Peyer's patch (tissue), 4 donors: ENCODE measurements at places on chromosomes 3 and 15. TPM values are rescaled to one million over a fixed set of nuclear protein-coding genes. Genes with fewer than 3 reads are reported as not detected.
A peak's percentile ranks its signal among the peaks of the same experiment; 100 is the strongest.

DNA sequence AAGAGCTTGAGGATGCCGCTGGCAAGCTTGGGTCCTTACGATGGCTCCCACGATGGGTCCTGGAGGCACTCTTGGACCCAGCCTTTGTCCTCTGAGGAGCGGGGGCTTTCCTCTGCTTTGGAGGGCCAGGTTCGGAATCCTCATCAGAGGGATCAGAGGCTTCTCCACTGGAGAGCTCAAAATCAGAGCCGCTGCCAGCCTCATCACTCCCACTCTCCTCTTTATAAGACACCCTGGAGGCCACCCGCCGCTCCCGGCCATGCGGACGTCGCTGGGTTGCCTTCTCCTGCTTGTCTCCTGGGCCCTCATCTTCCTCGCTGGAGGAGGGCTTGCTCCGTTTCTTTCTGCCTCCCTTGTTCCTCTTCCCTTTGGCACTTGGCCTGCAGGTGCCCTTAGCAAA is 20.0 kb downstream of the XPC start:
- no peak for DNase-seq

- DNase-seq: no peak
These were observed 15.8 kb downstream of the PLXNA1 start for GRCh38 chr3:126998728-126999127.

DNA sequence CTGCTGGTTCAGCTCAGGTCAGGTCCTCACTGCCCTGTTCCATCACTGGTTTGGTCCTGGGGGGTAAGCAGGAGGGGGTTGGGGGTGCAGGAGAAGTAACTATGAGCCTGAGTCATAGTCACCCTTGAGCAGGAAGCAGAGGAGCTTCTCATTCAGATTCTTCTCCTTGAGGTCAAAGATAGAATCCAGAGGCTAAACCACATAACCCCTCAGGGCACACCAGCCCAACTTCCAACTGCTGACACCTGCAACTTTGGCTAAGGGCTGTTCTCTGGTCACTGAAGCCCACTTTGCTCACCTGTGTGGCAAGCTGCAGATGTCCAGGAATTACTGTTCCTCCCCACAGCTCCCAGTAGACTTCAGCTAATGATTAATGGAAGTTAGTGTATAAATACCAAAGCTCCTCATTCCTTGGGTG is 48.8 kb upstream of the LRRFIP2 start:
- DNase-seq: no peak

Gene ZNF80
- not detected for total RNA-seq

- peak; percentile 87 for DNase-seq
These were observed 32.7 kb downstream of the CRABP1 start for GRCh38 chr15:78372880-78373279.

- DNase-seq: no peak
These were observed 327.1 kb upstream of the TBC1D5 start for GRCh38 chr3:18069568-18069967.

GRCh38 chr3:194165271-194166018 is 29.5 kb downstream of the HES1 start:
- DNase-seq: no peak

DNA sequence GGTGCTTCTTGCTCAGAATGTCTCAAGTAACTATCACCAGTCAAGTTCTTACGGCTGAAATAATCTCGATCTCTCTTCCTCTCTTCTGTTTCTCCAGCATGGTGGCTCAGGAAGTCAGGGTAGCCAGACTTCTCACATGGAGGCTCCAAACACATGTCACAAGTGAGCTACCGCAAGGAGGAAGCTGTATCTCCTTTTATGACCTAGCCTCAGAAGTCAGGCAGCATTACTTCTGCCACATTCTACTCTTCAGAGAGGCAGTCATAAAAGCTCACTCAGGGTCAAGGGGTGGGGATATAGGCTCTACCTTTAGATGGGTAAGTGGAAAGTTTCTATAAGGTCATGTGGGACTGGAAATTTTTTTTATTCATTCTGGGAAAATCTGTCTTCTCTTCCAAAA is 86.6 kb upstream of the NEO1 start:
- no peak for DNase-seq

DNA sequence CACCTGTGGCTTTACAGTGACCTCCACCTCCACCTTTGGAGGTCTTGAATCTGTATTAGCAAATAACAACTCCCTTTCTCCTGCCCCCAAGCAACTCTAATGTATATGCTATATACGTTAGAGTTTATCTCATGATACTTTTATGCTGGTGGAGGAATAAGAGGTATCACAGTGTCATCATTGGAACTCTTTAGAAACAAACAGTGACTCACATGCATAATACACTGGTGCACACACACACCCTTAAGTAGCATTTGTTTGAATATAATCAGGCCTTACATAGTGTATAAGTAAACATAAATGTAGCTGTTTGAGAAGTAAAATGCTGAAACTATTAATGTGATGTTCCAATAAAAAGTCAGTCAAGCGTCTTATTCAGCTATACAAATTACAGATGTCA is 280.2 kb upstream of the C2CD4B start:
- DNase-seq: no peak

DNA sequence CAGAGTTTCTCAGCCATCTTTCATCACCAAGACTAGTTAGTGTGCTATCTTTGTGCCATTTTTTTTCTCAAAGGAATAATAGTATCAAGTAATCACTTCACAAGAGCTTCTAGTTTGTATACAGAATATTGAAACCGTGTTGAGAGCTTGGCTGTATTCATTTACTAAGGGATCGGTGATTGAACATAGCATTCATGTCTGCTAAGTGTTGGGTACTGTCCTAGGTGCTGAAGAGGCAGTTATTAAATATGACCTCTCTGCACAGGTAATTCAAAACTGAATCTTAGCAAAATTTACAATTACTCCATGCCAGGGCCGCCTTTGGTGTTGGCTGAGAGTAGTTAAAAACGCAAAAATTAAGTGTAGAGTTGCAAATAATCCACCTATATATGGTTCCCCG is 355.3 kb upstream of the RORA start:
- no peak for DNase-seq

DNA sequence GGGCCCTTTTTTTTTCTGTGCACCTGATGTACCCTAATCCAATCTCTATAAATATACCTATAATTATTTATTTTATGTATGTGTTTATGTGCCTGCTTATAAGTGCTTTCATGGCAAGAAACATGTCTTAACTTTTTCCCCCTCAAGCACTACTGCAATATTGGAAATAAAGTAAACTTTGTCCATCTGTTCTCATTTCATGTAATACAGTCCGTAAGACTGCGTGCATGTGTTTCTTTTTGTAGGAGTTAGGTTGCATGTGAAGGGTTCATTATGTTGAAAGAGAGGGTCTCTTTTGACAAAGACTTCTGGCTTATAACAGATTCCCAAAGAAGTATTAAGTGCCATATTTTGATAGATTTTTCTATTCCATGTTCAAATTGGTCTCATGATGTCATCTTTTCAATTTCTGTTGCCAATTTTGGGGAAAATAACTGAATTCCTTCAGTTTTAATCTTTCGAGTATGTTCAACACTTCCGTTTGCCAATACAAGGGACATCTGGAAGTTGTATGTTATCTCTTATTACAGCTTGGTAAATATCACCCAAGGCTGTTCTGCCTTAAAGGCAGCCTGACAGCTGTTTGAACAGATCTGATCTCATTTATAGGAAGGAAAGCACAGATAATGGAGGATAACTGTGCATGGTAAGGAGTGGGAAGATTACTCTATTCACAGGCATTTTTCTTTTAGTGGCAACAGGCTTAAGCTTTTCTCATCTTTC is 273.1 kb upstream of the SGO1 start:
- no peak for DNase-seq

DNA sequence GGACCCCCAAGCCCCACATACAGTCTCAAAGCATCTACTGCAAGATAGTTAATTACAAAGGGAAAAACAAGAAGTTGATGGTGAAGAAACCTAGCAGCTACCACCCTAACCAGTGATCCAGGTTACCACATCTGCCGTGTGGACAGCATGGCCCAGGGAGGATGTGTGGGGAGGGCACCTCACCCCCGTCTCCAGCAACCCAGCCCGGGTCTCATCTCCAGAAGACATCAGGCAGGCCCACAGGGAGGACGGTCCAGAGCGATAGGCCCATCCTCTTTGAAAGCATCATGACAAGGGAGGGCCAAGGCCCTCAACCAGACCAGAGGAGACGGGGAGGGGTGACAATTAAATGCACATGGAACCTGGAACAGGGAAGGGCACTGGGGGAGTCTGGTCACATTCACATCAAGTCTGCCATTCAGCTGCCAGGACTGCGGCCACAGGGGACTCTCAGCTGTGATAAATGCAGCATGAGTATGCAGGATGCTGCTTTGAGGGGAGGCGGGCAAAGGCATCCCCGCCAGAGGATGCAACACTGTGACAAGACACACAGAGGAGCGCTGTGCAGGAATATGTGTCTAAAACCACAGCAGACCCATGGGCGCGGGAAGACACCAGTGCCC is 18.8 kb downstream of the ZXDC start:
- DNase-seq: no peak

Gene LCTL
- total RNA-seq: not detected

Gene PTPRG
- 56.6 TPM for total RNA-seq

GRCh38 chr3:45043728-45044299 is 17.7 kb downstream of the CLEC3B start:
- no peak for DNase-seq

Gene GOLGA8G
- total RNA-seq: not detected

Gene SAMMSON
- total RNA-seq: not detected

DNA sequence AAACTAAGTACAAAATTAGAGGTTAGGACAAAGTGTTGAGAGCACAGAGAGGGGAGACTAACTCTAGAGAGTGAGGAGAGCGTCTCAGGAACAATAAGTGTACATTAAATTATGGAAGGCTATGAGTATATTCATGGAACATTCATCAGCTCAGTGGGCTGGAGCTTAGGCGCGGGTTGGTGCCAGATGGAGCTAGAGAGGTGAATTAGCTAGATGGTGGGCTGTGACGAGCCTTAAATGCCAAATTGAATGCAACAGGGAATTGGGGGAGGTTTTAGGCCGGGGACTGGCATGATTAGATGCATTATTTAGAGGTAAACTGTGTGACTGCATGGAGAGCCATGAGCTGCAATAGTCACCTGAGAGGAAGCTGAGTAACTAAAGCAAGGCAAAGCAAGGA is 97.1 kb downstream of the TMEM108 start:
- DNase-seq: no peak

Gene FBXO40
- not detected for total RNA-seq

DNA sequence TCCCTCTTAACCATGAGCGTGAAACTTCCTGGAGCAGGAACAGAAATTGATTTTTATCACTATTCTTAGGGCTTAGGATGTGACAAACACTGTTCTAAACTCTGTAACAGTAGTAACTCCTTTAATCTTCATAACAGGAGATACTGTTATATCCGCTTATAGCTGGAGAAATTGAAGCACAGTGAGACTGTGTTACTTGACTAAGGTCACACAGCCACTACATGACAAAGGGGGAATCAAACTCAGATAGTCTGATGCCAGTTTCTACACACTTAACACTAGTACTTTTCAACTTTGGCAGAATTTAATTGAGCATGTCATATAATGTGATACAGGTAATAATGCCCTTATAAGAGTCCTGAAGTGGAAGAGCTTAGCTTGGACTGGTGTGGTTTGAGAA is 800 bp upstream of the TARS3 start:
- DNase-seq: no peak

Gene TLNRD1
- 25.6 TPM for total RNA-seq

DNA sequence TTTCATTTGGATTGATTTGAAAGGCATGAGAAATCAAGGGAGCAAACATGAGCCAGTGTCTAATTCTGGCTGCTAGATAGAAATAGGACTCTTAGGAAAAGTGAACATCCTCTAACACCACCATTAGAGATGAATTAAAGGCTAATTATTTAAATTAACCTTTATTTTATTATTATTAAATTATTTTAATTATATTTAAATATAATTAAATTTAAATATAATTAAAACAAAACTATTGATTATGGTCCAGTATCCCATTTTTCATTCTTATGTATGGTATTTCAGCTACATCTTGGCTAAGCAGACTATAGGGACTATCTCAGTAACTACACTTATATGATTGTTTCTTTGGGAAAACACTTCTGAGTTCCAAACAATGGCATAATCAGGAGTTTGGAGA is 904.8 kb downstream of the NAALADL2 start:
- no peak for DNase-seq

DNA sequence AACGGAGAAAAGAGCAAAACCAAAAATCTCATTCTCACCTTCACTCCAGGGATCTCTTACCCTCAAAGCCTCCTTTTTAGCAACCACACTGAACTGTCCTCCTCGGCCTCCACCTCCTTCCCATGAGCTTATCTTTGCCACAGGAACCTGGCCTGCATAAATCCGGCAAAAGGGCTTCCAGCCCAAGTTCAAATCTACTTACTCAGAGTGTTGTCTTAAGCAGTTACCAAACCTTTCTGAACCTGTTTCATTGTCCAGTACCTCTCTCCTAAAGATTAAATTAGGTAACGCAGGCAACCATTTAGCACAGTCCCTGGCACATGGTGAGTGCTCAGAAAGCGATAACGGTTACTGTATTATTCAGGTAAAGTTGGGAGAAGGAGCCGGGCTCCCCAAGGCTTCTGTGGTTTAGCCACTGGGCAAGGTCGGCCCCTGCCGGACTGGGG is 777 bp downstream of the CIB1 start:
- no peak for DNase-seq

GRCh38 chr3:194103505-194103904 is 32.4 kb upstream of the HES1 start:
- peak; percentile 71 for DNase-seq

DNA sequence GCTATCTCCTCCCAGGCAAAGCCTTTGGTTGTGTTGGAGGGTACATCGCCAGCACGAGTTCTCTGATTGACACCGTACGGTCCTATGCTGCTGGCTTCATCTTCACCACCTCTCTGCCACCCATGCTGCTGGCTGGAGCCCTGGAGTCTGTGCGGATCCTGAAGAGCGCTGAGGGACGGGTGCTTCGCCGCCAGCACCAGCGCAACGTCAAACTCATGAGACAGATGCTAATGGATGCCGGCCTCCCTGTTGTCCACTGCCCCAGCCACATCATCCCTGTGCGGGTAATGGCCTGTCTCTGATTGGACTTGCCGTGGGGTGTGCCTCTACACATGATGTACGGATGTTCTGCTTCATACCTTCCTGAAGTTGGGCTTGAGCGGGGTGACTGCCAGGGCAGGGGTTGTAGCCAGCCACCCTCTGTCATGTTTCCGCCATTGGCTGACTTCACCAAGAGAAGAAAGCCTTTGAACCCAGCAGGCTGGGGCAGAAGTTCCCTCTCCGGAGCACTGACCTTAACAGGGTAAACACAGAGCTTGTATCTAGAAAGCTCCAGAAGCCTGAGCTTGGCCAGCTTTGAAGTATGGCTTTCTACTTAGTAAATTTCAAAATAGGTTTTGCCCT is 13.4 kb downstream of the ALAS1 start:
- no peak for DNase-seq

Gene ACKR2
- 10.1 TPM for total RNA-seq
